DMS79 treated with DMSO at 0.1 percent for 48 hours (cell line): ENCODE measurements at places on chromosomes 2 and 18.

- peak; percentile 81 for DNase-seq
Observed at GRCh38 chr2:173741759-173742158, 223.4 kb downstream of the SP3 start.

DNA sequence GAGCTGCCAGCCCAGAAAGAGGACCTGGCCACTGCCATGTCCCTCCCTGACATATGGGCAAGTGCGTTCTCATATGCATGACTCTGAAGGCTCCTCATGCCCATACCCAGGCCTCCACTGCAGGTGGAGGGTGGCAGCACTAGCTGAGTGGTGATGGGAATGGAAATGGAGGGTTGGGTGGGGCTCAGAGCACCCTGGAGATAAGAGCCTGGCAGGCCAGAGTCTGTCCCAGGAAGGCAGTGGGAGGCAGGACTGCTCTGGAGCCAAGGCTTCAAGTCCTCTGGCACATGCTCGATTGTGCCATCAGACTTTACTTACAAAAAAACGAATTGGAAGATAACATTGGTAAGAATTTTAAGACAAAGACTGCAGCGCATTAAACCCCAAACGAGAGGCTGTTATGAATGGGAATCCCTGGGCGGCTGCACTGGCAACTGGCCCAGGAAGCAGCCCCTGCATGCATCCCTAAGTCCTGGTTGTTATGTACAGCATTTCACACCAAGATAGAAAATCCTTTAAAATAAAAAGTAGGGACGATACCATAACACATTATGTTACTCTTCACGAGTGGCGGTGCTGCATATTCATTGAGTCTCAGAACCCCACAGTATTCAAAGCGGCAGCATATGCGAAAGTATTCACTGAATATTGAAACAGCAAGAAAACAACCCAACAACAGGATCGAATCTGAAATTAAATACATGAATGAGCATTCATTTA, 81.7 kb upstream of the FAM98A start:
- no peak for DNase-seq

GRCh38 chr2:198004921-198005829, 200.8 kb downstream of the PLCL1 start:
- no peak for DNase-seq

GRCh38 chr18:22165603-22166068, 3.8 kb upstream of the GATA6 start:
- DNase-seq, result no peak

GRCh38 chr2:65070172-65070830, 14.1 kb downstream of the CEP68 start:
- DNase-seq, result no peak

- DNase-seq, result no peak
Observed at GRCh38 chr2:115389024-115389423, 946.6 kb downstream of the DPP10 start.

- no peak for DNase-seq
Observed at GRCh38 chr2:127386246-127386645, 1.5 kb downstream of the MAP3K2 start.

DNA sequence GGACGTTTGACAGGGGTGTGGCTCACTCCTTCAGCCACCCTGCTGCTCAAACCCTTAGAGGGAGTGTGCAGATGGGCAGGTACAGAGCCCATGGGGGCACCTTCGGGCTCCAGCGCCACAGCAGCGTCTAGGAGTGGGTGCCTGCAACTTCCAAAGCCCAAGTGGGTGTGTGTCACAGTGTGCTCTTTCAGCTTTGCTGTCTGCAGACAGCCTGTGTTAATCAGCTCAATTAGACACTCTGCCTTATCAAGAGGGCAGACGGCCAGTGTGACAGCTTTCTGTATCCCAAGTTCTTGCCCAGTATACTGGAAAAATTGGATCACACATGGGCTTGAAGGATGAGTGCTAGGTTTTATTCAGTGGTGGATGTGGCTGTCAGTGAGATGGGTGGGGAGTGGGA, 96.7 kb downstream of the AP1S3 start:
- DNase-seq, result no peak

DNA sequence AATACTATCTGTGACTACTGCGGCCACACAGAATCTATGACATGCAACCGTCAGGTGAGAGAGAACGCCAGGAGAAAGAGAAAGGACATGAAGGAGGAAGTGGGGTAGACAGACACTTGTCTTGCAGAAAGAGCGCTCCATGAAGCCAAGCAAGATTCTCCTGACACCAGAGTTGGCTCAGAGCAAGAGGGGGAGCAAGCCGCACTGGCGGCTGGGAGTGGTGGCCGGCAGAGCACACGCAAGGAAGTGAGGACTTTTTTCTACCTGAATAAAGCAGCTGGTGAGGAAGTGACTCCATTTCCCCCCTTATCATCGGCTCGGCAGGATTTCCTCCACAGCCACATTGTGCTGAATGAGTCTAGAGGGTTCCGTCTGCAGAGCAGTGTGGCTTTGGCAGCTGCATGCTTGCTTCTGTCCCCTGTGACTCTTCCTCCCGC, 181.6 kb downstream of the BCL2 start:
- no peak for DNase-seq

DNA sequence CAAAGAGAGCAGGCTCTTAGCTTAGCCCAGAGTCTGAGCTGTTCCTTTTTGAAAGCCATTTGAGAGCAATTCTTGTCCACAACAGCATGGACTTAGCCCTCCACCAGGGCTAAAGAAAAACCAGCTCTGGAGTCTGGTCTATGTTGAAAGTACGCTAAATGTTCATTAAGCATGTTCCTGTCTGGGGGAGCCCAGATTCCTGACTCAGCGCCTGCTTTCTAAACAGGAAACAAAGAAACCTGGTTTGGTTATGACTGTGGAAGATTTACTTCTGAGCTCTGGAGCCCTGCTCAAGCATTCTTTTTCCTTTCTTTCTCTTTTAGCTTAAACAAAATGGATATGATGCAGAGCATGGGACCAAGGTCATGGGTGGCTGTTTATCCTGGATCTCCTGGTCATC, 279.8 kb downstream of the RBM43 start:
- DNase-seq, result no peak

- DNase-seq, result peak; percentile 98
Observed at GRCh38 chr18:8615397-8616027, 6.3 kb downstream of the RAB12 start.
